Stimulated activated naive CD8-positive, alpha-beta T cell treated with anti-CD3 and anti-CD28 coated beads, Interleukin-15, Interleukin-2, amounts not matched to agents 100 U/mL and 50 U/mL, for 24 hours (primary cell): ENCODE measurements at places on chromosomes 5 and 9.

- DNase-seq = no peak
These were observed 29.1 kb downstream of the SEC61B start for GRCh38 chr9:99251157-99251556.

DNA sequence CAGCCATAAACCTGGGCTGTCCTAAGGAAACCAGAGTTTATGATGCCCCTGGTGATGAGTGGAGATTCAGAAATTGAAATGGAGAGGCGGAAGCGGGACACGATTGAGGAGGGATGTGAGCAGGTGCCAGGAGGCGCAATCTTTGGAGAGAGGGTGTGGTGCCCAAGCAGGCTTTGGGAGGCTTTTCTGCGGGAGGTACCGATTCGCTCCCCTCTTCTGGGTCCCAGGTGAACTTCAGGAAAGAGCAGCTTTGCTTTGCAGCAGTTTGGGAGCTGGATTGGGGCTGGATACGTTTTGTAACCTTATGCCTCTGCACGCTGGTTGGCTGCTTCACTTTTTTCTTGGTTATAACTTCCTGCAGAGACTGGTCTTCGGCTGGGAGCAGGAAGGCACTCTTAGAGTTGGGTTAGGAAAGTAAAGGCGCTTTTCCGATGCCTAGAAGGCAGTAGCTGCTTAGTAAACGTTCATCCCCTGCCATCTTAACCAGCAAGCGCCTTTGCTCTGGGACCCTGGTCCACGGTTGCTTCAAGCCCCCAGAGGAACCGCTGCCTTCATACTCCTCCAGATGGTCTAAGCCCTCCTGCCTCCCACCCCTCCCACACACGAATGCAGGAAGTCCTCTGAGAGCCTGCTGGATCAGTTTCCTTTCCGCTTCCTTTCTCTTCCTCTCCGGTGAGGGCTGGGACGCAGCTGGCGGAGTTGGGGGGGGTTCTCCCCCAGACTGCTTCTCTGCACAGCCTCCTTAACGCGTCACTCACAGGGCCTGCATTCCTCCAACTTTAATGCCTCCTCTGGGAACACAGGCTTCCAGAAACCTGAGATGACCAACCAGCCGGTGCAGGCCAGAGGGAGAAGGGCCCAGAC, 15.2 kb upstream of the NEK6 start:
- no peak for DNase-seq

- peak; percentile 42 for DNase-seq
These were observed 1.4 kb downstream of the GLIS3 start for GRCh38 chr9:4298255-4299004.

DNA sequence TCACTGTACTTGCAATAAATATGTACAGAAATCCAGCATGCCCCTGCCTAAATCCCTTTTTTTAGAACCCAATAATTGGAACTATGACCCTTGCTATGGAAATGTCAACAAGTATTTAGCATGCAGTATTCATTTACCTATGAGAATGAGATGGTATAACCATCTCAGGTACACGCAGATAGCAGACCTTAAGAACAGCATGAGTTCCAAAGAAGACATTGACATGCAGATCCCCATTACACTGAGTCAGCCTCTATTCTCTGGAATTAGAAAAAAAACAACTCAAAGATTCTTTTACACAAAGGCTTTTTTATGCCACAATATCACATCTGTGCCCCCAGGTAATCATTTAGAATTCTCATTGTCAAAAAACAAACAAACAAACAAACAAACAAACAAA, 325.6 kb upstream of the TLE4 start:
- DNase-seq = no peak

GRCh38 chr9:91755761-91756509, 194.1 kb downstream of the ROR2 start:
- no peak for DNase-seq

- DNase-seq = no peak
These were observed 82.4 kb downstream of the ARHGAP26 start for GRCh38 chr5:142852416-142853198.

DNA sequence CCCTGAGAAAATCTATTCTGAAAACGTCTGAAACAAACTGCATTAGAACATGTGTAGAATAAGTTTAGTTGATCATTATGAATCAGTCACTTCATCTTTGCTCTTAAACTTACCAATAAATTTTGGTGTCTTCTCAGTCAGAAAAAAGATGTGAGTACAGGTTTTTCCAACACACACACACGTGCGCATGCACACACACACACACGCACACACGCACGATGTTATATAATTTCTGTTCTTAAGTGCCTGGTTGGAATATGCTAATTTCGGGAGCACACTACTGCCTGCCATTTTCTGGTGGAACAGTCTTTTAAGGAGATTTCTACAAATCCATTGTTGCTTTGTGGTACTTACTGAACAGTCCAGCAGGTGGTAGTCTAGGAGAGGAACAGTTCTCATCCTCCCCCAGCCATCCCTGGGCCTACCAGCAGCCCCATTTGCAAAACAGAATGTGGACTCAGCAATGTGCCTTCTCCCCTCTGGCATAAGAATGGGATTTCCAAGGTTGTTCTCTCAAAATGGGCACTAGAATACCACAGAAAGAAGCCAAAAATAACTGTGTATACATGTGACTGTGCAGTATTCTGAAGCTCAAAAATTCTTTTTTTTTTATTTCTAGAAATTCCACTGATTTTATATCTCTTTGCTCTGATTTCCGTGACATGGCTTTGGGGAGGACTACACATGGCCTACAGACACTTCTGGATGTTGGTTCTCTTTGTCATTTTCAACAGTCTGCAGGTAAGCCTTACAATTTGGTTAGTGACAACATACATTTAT, 281.3 kb downstream of the ARRDC3 start:
- peak; percentile 62 for DNase-seq

GRCh38 chr5:79109527-79110492, 1.8 kb upstream of the BHMT start:
- DNase-seq = peak; percentile 40

DNA sequence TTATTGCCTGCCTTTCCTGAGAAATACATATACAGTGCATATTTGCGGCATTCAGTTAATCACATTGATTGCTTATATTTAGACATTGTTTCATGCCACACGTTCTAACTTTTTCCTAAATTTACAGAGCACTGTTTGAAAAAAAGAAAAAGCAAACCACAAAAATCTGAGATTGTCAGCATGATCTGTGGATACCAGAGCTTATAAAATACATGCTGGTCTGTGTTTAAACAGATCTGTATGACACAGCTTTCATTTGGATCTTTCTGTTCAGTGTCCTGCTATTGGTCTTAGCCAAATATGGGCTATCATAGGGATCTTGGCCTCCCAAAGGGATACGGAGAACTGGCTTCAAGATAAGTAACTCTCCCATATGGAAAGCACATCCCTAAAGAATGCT, 20.2 kb downstream of the ALDH1A1 start:
- no peak for DNase-seq

DNA sequence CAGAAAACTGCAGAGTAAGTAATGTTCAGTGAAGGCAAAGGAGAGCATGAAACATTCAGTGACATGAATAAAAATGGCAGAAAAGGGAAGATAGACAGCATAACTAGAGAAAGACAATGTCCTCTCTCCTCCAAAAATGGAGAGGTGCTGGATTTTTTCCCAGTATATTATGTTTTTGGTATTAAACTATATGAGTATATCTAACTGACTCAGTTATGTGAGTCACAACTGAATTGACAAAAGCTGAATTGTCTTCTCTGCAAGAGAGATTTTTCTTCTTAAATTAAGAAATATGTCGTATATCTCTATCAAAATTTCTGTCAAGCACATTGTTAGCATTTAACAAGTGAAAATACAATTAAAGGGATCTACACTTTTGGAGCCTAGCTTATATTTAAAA, 375.1 kb downstream of the CHSY3 start:
- no peak for DNase-seq

DNA sequence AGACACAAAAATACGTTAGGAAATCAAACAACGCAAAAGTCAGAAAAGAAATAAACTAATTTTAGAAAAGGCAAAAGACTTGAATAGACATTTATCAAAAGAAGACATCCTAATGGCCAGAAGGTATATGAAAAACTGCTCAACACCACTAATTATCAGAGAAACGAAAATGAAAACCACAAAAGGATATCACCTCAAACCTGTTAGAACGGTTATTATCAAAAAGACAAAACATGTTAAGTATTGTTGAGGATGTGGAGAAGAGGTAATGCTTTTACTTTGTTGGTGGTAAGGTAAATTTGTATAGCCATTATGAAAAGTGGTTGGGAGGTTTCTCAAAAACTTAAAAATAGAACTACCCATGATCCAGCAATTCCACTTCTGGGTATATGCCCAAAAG, 230.0 kb upstream of the RGMB start:
- no peak for DNase-seq

GRCh38 chr5:132313366-132313765, 19.2 kb downstream of the SLC22A4 start:
- no peak for DNase-seq

DNA sequence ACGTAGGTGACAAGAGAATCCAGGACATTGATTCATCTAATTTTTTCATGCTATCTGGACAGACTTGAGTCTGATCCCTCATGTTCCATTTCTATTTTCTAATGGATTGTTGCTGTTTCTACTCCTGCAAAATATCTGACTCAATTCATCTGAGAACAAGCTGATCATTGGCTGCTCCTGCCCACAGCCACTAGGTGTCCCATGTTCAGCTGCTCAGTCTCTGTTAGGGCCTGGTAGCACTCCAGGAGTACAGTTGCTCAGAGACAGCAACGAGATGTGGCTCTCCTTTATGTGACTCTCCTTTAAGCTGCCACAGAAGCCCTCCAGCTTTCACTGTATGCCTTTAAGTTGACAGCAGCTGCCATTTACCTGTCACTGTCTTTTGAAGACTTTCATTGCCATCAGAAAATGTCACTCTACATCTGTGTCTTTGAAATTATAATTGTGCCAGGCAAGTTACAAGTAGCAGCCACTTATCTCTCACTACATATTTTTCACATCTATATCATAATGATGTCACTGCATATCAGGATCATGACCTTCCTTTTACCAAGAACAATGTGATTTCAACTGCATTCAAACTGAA, 1944.2 kb upstream of the NUDT12 start:
- no peak for DNase-seq

DNA sequence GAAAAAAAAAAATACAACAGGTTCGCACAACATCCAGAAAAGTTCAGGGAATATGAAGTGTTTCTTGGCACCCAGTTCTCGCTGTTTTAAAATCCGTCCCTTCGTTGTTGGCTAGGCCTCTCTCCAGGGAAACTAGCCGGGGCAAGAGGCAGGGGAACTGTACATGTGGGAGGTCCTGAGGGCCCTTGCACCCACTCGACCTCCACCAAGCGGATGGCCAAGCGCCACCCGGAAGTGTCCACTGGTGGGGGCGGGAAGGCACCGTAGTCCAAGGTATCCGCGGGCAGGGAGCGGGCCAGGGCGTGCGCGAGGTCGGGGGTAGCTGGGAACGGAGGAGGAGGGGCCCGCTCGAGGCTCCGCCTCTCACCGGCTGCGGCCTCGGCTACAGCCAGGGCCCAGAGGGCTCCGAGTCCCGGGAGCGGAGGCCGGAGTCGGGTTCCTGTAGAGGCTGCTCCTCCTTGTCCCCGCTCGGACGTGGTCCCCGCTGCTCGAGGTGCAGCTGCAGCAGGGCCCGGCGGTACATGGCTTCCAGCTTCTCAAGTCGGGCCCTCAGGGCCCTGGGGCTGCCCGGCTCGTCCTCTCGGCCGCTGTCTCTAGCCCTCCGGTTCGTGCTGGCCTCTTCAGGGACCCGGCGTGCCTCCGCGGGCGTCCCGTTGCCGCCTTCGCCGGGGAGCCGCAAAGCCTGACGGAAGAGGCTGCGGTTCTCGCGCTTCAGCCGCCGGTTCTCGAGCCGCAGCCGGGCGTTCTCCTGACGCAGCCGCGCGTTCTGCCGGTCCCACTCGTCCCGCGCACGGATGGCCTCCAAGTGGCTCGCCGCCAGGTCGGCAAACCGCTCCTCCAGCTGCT, 720 bp downstream of the TUSC1 start:
- DNase-seq = peak; percentile 12

DNA sequence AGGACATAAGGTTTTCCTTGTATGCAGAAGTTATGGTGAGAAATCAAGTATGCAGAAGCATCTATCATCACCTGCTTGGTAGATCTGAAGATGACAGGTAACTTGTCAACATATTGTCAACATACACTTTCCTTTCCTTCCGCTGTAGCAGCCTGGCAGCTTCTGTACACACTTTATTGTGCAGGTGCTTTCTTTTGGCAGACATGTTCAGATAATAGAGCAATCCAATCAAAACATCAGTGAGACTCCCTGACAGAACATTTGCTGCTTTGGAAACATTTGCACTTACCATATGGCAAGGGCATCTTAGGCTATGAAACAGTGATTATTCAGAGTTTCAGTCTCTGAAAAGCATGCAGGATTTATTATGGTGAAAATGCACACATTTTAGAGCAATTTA, 161.1 kb upstream of the CDH12 start:
- DNase-seq = no peak

DNA sequence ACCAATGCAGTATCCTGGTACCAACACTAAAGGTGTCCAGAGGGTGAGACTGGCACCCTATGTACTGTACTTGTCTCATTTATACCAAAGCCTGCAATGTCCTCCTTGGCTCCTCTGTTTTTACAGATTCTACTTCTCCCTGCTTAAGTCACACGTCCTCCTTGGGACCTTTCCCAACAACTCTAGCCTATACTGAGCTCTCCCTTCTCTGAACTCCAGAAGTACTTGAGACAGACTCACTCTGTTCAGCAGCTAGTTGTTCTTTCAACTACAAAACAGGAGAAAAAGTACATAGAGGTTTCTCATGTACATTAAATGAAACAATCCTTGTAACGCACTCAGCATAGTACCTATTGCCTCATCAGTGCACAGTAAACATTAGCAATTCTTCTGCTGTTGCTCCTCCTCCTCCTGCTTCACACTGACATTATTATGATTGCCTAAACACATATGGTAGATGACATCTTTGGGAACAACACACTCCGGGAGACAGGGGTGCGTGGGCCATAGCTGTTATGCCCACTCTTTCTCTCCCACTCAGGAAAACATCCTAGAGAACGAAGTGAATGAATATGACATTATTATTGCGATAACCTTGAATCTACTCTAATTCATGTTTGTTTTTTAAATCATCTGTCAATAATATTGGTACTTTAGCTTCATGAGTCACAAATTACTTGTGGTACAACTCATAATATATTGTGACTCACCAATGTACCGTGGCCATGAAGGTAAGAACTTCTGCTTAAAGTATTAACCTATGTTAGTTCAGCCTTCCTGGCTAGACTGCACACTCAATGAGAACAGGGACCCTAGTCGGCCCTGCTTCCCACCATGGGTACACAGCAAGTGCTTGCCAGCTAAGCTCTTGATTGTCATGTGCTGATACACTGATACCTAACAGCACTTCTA, 180.3 kb upstream of the ADRA1B start:
- DNase-seq = no peak

DNA sequence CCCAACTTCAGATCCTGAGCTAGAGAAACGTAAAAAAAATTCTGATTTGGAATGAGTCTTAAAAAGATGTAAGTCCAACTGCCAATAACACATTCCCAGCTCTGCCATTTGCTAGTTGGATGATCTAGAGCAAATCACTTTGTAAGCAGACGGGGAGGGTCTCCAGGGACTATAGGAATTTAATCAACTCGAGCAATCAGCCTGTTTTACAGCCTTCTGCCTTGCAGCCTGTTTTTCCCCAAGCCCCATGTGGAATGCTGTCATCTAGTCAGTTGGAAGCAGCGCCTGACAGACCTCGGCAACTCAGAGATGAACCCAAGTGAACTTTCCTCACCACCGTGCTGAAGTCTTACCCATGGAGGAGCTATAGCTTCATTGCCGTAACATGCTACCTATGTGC, 34.8 kb upstream of the HRH2 start:
- no peak for DNase-seq
